ENCODE measurements at places on chromosomes 2 and 18.

DNA sequence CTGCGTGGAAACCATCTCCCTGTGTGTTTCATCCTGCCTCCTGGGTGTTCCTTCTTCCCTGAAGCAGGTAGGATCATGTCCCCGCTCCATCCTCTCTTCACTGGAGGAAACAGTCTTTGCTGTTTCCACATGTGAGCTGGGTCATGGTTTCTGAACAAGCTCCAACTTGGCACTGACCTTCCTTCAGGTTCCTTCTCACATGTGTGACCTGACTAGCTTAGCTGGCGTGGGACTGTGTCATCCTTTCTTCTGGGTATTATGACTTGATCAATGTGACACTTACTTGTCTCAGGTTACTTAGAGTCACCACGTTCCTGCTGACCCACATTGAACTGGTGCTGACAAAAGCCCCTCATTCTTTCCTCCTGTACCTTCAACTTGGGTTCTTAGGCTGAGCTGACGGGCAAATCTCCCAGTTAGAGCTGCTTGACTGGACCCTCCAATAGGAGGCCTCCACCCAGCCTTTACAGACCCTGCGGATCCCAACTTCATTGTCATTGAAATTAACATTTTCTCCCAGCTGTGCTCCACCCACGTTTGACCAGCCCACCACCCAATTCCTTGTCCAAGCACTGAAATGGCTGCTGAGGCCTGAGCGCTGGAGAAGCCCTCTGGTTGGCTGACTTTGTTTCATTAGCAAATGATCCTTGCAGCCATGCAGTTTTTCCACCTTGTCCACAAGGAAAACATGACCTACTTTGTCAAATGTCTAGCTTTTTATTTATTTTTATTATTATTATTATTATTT is 128.1 kb downstream of the DDX1 start:
- no peak for DNase-seq

DNA sequence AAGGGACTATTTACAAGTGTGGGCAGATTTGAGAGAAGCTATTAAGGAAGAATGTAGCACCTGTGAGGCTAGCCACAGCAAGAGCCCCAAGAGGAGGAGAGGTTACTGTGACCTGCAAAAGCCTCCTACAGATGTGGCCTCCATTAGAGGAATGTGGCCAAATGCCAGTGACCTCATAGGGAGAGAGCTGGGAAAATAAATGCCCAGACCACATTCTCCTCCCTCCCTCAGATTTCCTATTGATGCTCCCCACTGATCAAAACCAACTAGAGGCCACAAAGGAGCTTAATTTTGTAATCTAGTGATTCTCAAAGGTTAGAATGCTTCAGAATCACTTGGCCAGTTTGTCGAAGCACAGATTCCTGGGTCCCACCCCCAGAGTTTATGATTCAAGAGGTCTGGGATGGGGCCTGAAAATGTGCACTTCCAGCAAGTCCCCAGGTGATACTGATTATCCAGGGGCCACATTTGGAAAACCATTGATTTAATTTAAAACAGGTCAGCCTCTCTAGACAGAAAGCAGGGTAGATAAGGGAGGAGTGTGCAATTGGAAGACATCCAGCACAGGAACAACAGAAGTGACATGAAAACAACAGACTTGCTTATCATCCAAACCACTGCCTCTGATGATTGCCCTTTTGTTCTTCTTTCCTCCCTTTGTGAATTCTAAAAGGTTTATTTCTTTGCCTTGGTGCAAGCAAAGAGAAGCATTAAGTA is 61.2 kb upstream of the RBBP8 start:
- no peak for DNase-seq

DNA sequence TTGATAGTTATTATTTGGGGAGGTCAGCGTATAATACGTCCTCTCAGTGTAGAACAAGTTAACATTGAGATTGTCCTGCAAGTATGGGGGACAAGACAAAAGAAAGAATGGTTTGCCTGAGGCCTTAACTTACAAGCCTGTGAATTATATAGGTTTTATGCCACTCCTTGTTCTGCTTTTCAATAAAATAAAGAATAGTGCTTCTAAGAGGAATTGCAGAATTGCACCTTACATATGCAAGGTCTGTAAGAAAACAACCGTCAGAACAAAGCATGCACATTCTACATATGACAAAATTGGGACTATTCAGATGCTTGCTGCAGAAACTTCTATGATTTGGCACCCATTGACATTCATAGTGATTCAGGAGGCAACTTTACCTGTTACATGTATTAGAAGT is 785.0 kb downstream of the NR4A2 start:
- DNase-seq = no peak

DNA sequence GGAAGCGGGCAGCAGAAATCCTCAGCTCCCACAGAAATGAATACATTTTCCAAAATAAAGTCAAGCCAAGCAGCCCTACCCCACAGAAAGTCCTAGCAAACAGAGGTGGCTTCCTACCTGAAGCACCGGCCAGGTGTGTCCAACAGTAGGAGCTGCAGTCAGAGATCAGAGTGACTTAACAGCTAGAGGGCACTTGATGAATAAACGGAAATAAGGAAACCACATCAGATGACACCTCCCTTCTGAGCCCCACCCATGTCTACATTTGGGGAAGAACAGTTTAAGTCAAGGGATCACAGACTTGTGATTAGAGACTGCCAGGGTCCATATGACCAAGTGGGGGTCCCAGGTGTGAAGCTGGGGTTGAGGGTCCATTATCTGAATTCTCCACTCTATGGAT is at the start of gene CXCR1:
TSS of gene CXCR1 (minus strand) at position 172 of the 400 bp plus-strand sequence. CDS start 1,751 bp downstream, outside the sequence.
- no peak for DNase-seq

- no peak for DNase-seq
Measured at GRCh38 chr18:37666991-37667390, 101.4 kb upstream of the CELF4 start.

DNA sequence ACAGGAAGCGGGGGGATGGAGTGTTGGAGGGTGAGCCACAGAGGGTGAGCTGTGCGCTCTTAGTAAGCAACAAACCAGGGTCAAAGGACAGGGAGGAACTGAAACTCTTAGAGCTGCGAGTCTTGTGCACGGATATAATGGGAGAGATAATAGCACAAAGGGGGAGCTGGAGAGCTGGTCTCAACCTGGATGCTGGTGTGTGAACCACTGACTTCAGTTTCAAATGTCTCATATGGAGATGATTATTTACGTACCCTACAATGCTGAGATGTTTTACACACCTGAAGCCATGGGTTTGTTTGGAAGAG is 35.9 kb downstream of the PTGR3 start:
- no peak for DNase-seq

DNA sequence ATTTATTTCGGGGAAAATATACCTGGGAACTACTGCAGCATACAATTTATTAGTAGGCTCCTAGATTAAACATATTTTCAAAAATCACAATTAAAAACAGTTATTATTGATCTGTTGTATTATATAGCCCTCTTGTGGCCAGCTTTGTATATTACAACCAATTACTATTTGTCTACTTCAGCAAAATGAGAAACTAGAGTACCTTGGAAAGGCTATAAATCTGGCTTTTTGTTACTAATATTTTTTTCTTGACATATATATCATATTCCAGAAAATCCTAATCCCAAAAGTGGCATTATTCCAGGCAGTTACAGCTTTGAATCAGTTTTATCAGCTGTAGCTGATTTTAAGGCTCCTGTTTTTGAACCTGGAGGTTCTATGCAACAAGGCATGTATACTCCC is 101.2 kb downstream of the UBR3 start:
- DNase-seq = no peak
